Cerebellar cortex (tissue), 1 donor: ENCODE measurements at places on chromosomes 3 and 15.

DNA sequence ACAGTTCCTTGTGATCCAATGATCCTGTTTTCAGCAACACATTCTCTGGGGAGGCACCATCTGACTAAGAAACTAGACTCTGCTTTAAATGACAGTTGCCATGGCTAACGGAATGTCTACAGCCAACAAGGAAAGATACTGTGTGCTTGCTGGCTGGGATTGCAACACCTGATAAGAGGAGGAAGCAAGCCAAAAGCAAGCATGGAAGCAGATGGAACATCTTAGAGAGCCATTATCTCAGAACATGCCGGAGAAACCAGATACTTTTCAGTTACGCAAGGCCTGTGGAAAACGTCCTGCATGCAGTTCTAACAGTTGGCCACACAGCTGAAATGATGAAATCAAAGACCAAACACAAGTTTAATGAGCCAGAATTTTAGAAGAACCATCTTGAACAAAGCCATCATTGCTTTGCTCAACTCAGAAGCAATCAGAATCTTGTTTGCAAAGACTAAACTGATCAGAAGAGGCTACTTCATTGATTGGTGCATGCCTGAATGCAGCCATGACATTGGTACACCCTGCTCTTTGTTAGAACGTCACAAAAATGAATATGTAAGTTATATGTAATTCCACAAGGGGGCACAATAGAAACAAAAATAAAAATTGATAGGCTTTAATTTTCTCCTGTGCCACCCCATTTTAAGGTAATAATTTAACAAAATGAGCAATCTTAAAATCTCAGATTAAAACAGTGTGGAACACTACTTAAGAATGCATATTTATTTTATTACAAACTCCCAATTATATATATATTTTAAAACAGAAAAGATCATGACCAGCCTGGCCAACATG is 50.8 kb downstream of the GXYLT2 start:
- DNase-seq = peak; percentile 57

DNA sequence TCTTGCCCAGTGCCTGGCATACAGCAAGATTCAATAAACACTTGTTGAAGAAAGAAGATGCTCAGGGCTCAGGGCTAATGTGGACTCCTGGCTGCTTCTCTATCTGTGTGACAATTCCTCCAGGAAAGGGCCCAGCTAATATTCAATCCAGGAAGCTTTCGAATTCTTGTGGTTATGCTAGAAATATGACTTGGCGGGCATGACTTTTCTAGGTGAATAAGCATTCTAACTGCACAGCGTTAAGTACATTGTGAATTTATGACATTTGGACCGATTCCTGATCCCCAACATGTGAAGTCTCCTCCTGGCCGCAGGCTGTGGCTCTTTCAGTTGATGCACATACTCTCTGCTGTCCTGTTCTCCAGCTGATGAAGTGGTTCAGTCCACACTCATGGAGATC is 117.0 kb downstream of the IMPG2 start:
- no peak for DNase-seq

- DNase-seq = no peak
Measured at GRCh38 chr3:195893044-195893395, 15.3 kb downstream of the TNK2 start.

GRCh38 chr3:115141033-115141757 is 5.9 kb downstream of the ZBTB20 start:
- peak; percentile 47 for DNase-seq

GRCh38 chr15:91940496-91941381 is 87.2 kb downstream of the SLCO3A1 start:
- no peak for DNase-seq

- no peak for DNase-seq
Measured at GRCh38 chr15:97316362-97316761, 644.1 kb upstream of the ARRDC4 start.

- no peak for DNase-seq
Measured at GRCh38 chr3:139129892-139130291, 85.2 kb upstream of the PRR23C start.

- peak; percentile 16 for DNase-seq
Measured at GRCh38 chr15:83449250-83449671, 2.1 kb downstream of the SH3GL3 start.

DNA sequence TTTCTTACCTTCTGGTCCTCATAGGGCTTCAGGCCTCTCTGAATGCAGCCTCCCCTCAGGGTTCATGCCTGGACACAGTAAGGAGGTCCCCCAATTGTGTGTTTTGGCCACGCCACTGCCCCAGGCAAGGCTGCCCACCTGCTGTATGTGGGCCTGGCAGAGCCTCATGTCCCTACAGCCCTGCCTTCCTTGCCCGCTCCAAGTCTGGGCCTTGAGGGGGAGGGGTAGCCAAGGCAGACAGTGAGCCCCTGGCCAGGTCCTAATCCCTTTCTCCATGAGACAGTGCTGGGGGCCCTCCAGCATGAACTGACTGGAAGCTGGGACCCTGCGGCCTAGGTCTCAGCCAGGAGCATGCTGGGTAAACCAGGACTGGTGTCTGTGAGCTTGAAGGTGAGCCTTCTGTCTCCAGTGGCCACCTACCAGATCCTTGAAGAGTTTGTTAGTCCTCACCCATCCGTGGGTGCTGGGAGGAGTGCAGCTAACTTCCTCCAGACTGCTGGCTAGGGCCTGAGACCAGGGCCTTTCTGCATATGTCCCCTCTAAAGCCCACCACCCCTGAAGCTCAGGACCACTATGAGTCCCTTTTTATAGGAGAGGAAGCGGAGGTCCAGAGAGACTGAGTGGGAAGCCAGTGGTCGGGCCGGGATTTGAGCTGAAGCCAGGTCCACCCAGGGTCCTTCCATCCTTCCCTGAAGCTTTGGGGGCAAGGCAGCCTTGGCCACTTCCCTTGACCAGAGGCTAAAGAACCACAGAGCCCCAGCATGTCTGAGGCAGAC is 8.7 kb downstream of the ZBTB47 start:
- no peak for DNase-seq

- no peak for DNase-seq
Measured at GRCh38 chr15:95169541-95170459, 938.4 kb downstream of the MCTP2 start.

GRCh38 chr3:155807823-155808222 is 1.7 kb upstream of the C3orf33 start:
- no peak for DNase-seq

GRCh38 chr3:66854601-66855151 is 143.4 kb upstream of the KBTBD8 start:
- DNase-seq = no peak

- DNase-seq = no peak
Measured at GRCh38 chr3:32880225-32880624, 62.4 kb downstream of the TRIM71 start.

- DNase-seq = peak; percentile 95
Measured at GRCh38 chr3:87435926-87436620, 159.7 kb upstream of the POU1F1 start.

DNA sequence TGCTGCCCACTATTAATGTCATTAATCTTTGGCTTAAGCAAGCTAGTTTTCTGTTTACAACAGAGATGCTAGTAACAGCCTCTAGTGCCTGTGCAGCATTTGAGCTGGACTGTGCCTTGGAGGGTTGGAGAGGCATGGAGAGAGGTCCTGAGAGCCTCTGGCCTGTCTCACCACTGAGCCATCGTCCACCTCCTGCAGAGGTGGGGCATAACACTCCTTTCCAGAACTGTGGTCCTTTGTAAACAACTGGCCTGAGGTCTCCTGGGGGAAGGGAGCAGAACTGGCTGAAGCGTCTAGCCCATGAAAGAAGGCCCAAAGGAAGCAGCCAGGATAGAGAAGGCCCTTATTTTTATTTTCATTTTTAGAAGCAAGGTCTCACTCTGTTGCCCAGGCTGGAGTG is 10.0 kb upstream of the CAMKV start:
- DNase-seq = no peak

- no peak for DNase-seq
Measured at GRCh38 chr3:142215106-142215505, 10.3 kb downstream of the GK5 start.

DNA sequence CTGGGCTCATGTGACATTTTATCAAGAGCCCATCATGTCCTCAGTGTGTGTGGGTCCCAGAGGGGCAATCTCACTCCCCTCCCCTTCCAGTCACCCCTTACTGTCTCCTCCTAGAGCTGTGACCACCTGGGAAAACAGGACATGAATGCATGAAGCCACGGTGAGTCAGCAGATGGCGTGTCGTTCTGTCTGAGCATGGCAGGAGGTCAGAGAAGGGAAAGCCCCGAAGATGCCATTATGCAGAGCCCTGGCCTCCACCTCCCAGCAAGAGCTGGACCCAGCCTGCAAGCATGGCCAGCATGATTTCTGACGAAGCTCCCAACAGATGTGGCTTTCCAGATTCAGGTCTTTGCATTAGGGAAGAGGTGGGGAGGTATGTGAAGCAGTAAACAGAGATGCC is 118.5 kb downstream of the TLE3 start:
- DNase-seq = no peak

- no peak for DNase-seq
Measured at GRCh38 chr3:136444581-136444980, 194.4 kb downstream of the PCCB start.

GRCh38 chr3:63851287-63851686 is 12.3 kb downstream of the THOC7 start:
- no peak for DNase-seq

DNA sequence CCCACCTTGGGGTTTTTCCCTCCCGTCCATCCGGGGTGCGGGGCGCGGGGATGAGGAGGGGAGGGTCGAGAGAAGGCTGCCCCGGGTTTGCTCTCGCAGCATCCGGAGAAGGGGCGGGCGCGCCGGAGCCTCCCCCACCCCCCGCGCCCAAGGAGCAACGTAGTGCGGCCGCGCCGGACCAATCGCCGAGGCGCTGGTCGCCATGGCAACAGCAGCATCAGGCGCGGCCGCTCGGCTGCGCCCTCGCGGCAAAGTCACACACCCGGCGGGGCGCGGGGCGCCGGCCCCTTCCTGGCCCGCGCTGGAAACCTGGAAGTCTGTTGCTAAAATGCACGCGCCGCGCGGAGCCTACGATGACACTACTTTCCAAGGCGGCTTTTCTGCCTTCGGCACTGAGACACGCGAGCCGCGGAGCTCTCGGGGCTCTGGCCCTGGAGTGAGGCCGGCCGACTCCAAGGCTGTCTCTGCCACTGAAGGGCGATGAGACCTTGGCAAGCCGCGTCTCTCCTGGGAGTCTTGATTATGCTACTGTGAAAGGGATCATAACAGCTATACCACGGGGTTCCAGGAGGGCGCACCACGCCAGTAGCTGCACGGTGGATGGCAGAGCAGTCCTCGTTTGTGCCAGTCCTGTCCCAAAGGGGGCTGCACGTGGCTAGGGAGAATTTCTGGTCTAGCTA is at the start of gene IQSEC1:
Gene IQSEC1, minus strand, starts transcription at position 104 of the 680 bp plus-strand sequence. CDS start 415 bp downstream, outside the sequence.
- peak; percentile 74 for DNase-seq

GRCh38 chr15:63288778-63289378 is 11.5 kb downstream of the APH1B start:
- peak; percentile 77 for DNase-seq

DNA sequence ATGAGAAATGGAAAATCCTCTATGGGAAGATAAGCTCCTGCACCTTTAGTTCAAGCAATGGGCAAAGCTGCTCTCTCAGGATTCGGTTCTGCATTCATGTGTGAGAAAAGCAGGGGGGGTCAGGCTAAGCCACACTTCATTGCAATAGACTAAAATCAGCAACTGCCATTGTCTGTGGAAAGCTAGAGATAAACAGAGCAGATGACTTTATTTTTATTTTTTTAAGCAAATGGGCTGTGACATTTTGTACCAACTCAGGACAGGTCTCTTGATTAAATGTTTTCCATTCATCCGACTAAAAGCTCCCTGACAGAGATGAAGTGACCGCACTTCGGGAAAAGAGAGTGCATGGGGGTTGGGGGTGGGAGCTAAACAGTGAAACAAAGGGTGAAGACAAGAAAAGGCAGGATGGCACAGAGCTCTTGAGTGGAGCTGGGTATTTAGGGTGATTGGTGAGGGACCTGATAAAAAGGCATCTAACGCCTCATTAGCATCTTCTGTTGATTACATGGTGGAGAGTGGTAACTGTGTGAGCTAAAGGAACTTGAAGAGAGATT is 987.4 kb downstream of the TUSC7 start:
- no peak for DNase-seq

GRCh38 chr3:12445523-12446240 is 38.6 kb upstream of the TSEN2 start:
- no peak for DNase-seq

- DNase-seq = no peak
Measured at GRCh38 chr15:35886765-35887164, 340.8 kb upstream of the DPH6 start.

DNA sequence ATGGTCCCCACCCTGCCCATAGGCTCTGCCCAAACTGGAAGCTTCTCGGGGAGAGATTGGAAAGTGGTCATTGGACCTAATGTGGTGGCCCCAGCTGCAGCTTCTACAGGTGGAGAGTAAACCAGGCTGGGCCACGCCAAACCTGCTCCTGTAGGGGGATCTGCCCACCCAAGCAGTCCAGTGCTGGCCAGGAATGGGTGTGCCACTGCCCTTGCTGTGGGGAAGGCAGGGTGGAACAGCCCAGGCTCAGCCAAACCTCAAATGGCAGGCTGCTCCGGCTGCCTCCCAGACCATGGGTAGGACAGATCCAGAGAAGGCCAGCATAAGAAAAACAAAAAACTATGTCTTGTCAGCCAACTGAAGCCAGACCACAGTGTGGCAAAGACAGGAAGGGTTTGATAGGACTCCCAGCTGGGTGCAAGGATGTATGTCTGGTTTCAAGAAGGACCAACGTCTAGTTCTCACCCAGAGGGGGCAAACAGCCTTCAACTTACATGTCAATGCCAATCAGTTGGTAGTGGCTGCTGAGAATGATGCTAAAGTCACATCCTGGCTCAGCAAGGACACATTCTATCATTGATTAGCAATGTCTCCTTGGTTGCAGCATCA is 267.3 kb downstream of the UACA start:
- DNase-seq = no peak

DNA sequence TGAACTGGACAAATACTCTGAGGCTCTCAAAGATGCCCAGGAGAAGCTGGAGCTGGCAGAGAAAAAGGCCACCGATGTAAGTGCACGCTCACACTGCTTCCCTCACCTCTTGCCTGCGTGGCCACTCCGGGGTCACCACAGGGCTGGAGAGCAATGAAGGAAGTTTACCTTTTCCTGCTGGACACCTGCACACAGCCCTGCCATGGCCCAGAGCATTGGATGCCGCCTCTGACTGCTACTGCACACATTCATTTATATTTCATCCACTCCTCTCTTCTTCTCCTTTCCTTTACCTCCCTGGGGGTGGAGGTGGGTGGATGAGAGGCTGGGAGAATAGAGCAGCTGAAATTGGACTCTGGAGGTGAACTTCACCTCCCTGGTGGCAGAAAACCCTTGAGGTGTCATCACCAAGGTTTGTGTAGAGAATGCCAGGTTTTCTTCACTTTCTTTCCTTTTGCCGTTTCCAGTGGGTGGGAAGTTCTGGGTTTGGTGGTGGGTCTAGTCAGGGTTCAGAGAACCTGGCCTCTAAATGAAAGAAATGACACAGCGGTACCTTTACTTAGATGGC is 1.6 kb downstream of the TPM1 start:
- DNase-seq = no peak
